ENCODE measurements at places on chromosomes 16 and 17.

GRCh38 chr17:68011199-68011665 is 15.0 kb upstream of the C17orf58 start:
- peak; percentile 32 for DNase-seq

DNA sequence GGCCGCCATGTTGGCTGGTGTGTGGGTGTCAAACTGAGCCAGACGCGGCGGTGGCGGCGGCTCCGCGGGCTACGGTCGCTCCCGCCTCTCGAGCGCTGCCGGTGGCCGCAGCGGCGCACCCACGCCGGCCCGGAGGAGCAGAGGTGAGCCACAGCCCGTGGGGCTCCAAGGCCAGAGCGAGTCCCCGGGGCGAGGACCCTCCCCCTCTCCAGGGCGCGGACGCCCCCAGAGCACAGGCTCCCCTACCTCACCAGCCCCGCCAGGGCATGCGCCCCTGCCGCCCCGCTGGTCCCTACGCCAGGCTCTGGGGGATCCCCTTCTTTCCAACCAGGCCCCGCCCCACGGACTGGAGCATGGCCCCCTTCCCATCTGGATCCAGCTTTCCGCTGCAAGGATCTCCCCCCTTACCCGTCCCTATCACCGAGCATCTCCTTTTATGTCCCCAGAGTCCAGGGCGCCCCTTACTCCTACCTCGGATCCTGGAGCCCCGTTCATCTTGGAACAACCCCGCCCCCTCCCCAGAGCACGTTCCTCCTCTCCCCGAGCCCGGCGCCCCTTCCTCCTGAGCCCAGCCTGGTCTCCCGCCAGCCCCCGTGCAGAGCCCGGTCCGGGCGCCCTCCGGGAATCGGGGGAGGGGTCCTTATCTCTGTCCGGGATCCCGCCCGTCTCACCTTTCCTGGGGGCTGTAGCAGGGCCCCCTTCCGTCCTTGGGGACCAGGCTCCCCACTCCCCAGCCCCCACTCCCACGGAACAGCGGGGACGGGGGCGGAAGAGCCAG is 412 bp downstream of the EPN2 start:
- no peak for DNase-seq

- no peak for DNase-seq
Observed at GRCh38 chr16:82935766-82936165, 309.0 kb downstream of the CDH13 start.

GRCh38 chr17:73645050-73645871 is 1.0 kb upstream of the SDK2 start:
- DNase-seq = no peak

DNA sequence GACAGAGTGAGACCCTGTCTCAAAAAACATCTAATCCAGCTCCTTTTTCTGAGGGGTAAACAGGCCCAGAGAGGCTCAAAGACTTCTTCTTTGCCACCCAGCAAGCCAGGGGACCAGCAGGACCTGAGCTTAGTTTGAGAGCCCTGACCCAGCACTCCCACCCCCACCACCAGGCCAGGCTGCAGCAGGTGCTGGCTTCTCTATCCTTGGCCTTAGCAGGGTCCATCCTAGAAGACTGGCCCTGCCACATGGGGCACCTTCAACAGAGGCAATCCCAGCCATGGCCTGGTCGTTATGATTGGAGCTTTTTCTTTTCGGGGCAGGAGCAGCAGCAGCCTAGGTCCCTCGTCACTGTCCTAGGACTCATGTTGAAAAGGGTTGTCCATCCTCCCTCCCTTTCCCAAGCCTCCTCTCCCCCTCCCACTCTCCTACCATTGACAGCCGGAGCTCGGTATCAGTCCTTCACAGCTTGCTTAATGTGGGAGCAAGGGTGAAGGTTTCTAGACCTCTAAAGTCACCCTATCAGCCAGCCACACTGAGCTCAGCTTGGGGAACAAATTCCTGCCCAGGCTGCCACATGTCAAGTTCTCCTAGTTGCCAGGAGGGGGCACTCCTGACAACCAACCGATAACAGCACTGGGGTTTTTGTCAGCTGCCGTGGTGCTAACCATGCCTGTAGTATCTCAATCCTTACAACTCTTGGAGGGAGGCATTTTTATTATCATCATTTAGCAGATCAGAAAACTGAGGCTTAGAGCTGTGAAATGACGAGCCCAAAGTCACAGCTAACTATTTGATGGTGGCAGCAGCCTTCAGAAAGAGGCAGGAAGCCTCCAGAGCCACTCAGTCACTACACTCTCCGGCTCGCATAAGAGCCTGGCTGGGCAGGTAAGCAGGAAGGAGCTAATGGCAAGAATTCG is 11.2 kb downstream of the MRPL27 start:
- no peak for DNase-seq
